ENCODE measurements at places on chromosomes 2 and 18.

GRCh38 chr18:39555496-39555895 lies 1989.9 kb upstream of the CELF4 start:
- DNase-seq: no peak

- no peak for DNase-seq
Observed at GRCh38 chr2:168814046-168814445, 11.6 kb downstream of the NOSTRIN start.

GRCh38 chr2:101736233-101736632 lies 38.7 kb downstream of the MAP4K4 start:
- DNase-seq: no peak

DNA sequence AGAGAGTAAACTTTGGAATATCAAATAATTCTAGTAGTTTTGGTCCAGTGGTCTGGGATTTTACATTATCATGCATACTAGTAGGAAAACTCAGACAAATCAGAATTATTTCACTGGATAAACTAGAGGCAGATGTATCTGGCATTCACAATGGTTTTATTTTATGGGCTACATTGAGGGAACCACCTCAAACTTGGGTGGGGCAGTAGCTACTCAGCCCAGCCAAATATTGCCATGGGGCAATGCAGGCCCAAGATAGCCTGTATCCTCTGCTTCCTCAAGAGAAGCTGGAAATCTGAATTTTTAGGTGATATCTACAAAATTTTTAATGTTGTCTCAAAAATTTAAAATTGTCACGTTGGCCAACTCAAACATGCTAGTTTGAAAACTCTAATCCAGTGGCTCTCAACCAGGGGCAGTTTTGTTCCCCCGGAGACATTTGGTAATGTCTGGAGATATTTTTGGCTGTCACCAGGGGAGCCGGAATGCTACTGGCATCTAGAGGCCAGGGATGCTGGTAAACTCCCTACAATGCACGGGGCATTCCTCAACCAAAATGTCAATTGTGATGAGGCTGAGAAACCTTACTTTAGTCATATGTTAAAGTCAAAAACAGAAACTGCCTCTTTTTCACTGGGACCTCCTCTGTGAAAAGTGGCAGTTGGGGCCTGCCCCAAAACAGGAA lies 172.8 kb upstream of the SPRED2 start:
- no peak for DNase-seq

DNA sequence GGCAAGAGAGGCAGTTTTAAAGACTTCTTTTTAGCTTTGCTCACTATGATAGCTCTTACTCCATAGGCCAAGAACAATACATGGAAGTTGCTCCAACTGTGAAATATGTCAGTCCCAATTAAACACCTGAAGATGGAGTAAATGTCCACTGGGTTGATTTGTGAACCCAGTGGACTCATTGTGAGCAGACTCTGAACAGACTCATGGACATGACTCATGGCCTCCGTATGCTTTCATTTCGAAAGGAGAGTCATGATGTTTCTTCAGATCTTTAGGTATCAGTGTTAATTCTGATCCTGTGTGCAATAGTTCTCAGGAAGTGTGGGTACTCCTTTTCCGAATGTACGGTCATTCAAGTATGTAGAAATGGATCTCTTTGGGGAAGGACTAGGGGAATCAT lies 5.4 kb upstream of the CWC22 start:
- DNase-seq: no peak

- no peak for DNase-seq
Observed at GRCh38 chr2:69469375-69469774, 32.1 kb upstream of the NFU1 start.

GRCh38 chr2:63484481-63484880 lies 103.8 kb downstream of the WDPCP start:
- DNase-seq: no peak

- DNase-seq: no peak
Observed at GRCh38 chr18:63907664-63908063, at the start of gene SERPINB10. SERPINB10 (plus strand) TSS chr18:63907958; CDS start chr18:63915511, 7,553 bp downstream.

DNA sequence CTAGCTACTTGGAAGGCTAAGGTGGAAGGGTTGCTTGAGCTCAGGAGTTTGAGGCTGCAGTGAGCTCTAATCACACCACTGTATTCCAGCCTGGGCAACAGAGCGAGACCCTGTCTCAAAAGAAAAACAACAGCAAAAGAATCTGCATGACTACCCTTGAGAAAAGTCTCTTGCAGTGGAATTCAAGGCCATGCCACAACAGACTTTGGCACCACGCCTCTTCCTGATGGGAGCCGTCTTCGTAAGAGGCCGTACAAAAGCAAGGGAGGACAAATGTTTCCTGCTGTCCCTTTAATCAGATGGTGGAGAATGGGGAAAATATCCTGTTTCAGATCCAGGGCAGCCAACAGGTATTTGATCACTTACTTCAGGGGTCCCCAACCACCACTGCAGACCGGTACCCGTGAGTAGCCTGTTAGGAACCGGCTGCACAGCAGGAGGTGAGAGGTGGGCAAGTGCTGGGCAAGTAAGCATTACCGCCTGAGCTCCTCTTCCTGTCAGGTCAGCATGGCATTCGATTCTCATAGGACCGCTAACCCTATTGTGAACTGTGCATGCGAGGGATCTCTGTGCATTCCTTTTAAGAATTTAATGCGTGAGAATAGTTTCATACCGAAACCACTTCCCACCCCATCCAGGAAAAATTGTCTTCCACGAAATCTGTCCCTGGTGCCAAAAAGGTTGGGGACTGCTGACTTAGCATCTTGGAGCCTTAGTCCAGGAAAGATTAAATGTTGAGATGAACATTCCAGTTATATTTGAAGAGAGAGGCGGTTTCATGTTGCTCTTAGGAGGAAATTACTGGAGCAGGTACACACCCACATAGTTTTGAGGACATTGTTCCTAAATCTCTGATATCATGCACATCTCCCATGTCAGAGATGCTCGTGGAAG lies 94.4 kb upstream of the XPO1 start:
- no peak for DNase-seq

- DNase-seq: no peak
Observed at GRCh38 chr2:127118038-127118437, 11.1 kb upstream of the BIN1 start.

DNA sequence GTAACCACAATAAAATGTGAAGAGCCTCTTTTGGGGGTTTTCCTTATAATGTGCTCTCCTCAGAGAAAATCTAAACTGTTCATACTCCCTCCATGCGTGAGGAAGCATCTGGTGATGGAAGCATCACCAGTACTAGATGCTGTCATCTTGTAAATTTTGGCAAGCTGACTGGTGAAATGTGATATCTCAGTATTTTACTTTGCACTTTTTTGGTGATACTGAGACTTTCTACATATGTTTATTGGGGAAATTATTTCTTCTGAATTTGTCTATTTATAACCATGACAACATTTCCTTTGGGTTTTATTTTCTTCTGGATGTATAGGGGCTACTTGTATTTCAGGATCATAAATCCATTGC lies 95.9 kb upstream of the DLGAP1 start:
- DNase-seq: no peak

DNA sequence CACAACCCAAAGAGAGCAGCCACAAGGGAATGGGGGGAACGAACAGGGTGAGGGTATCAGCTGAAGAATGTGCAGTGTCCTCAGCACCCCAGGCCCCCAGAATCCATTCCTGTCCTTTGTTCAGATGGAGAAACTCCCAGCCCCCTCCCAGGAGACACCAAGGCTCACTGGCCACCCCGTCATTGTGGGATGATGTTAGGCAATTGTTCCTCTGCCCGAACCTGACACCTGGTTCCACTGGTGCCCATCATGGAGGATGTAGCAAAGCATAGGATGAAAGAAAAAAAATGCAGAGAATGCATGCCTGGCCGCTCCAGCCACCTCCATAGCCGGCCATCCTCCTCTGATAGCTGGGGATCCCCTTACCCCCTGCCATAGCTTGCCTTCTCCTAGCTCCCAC lies 197.3 kb upstream of the TWIST2 start:
- DNase-seq: no peak

GRCh38 chr18:63562284-63562683 lies 20.1 kb downstream of the SERPINB12 start:
- no peak for DNase-seq

DNA sequence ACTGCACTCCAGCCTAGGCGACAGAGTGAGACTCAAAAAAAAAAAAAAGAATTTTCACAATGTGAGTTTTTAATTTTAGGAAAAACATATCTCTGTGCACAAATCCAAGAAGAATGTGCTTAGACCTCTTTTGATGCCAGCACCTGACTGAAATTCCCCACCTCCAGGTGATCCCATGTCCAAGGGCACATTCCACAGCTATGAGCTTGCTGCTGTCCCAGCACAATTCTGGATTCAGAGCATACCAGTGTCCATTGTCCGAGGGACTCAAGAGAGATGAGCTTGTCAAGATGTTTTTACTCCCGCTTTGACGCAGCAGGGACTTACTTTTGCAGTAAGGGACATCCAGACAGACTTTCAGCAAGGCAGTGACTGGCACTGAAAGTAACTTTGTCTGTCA lies 489.1 kb upstream of the ACVR2A start:
- no peak for DNase-seq

GRCh38 chr2:11156396-11157075 lies 1.3 kb downstream of the SLC66A3 start:
- DNase-seq: no peak

GRCh38 chr18:61426492-61427053 lies 93.3 kb downstream of the CDH20 start:
- no peak for DNase-seq

GRCh38 chr2:186614373-186614772 lies 24.5 kb downstream of the ITGAV start:
- DNase-seq: no peak

- no peak for DNase-seq
Observed at GRCh38 chr18:47422524-47422923, 171.1 kb upstream of the SKOR2 start.

DNA sequence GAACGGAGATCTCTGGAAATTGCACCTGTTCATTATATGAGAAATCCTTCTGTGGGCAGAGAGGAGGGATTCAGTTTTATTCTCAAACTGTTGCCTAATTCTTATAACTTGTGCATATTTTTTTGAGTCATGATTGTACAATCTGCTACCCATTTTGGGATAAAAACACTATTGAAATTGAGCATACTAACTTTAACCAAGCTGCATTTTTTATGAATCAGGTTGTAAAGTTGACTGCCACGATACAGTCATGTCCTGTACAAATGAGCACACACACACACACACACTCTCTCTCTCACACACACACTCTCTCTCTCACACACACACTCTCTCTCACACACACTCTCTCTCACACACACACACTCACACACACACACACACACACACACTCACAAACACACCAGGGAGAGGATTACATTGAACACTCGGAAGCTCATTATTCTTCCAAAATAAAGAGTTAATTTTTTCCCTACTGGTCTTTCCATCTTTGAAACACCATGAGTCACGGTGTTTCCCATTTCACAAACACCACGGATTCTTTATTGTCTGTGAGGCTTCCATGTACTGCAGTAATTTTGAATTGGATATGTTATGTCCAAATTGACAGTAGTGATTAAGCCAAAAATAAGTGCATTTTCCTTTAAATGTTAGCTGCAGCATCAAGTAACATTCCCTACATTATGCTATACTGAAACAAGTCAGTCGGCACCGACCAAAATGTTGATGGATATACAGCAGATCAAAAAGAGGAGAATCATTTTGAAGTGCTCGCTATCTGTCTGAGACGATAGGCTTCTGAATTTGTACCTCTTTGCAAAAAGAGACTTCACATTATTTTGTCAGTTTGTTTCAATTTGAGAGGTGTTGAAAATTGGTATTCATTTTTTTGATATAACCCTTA lies 216.9 kb downstream of the ARHGAP15 start:
- no peak for DNase-seq

Data from stimulated activated CD8-positive, alpha-beta memory T cell treated with anti-CD3 and anti-CD28 coated beads, Interleukin-15, amount 100 ng/mL, for 1 hour (primary cell).